Psoas muscle (tissue), 8 donors: ENCODE measurements at places on chromosomes 4 and X. TPM values are rescaled to one million over a fixed set of nuclear protein-coding genes. Genes with fewer than 3 reads are reported as not detected.

DNA sequence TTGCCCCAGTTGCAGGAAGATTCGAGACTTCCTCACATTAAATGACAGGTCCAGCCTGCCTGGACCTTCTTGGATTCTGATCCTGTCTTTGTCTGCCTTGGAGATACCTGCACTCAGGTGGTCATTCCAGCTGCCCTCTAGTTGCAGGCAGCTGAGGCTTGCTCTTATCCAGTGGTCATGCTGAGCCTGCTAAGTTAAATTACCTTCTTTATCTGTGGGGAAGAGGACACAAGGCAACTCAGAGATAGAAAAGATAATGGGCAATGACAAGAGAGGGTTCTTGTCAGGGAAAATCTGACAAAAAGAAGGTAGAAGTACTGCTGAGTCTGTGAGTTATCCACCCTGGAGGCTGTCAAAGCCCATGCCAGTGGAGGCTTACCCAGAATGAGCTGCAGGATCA lies 401.4 kb downstream of the MID1IP1 start:
- no peak for DNase-seq

- no peak for DNase-seq
Measured at GRCh38 chr4:58590722-58591121, 1480.5 kb upstream of the IGFBP7 start.

DNA sequence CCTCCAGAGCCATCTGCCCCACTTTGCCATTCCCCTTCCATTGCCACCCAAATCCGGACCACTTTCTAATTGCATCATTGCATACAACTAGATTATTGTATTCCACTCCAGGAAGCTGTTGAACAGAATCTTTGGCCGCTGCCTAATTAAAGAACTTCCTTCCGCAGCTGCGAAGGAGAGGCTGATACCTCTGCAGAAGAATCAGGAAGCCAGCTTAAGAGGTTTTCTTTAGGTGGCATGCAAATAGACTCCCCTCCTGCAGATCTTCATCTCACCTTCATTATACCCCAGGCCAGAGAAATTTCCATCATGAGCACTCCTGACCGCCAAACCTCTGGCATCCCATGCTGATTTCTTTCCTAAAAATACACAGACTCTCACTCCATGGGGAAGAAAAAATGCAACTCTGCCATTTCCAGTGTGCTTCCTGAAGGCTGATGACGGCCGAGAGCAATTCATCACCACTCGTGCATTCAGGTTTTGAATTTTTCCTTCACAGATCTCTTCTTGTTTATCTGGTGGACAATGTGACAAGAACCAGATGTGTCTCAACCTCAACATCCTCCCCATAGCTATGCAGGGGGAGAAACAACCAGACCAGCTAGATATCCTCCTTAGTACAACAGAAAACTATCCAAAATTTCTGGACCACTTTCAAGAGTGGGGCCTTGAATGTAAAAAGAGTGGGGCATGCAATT lies 31.2 kb downstream of the LGI2 start:
- no peak for DNase-seq

- DNase-seq = no peak
Measured at GRCh38 chr4:98733601-98734000, 75.2 kb upstream of the TSPAN5 start.

GRCh38 chr4:54225598-54226403 lies 3.3 kb upstream of the PDGFRA start:
- DNase-seq = no peak

Gene WAS
- polyA plus RNA-seq = 0.66 TPM
